ENCODE measurements at places on chromosomes 2 and 18. TPM values are rescaled to one million over a fixed set of nuclear protein-coding genes. Genes with fewer than 3 reads are reported as not detected.

NT5DC4 gene
- total RNA-seq = not detected

TAF1B gene
- 41.9 TPM for total RNA-seq

GRCh38 chr2:18404708-18405107 lies 155.7 kb downstream of the RDH14 start:
- no peak for DNase-seq

GRCh38 chr2:223260681-223261080 lies 208.7 kb downstream of the KCNE4 start:
- no peak for DNase-seq

- no peak for DNase-seq
These were observed 22.5 kb downstream of the KIF1A start for GRCh38 chr2:240797500-240797895.

All from endodermal cell (in vitro differentiated cells).